ENCODE measurements at places on chromosomes 13 and 19.

GRCh38 chr19:3154957-3155736 lies 19.3 kb downstream of the GNA15 start:
- no peak for DNase-seq

DNA sequence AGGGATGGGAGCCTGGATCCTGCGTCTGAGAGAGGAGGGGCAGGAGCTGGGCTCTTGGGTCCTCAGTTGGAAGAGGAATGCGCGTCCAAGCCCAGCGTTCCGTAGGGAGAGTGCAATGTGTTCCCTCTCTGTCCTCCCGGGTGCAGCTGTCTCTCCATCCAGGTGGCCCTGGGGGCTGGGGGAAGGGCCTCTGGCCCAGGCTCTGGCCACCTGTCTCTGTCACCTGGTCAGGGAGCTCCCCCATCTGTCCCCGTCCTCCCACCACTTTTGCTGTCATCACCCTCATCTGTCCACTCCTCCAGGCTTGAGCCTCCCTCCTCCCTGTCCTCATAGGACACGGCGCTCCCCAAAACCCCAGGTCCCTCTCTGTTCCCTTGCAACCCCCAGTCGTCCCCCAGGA lies 3.7 kb upstream of the SBK2 start:
- DNase-seq: no peak

- DNase-seq: peak; percentile 65
Observed at GRCh38 chr19:7863157-7863970, 10.8 kb downstream of the PRR36 start.

DNA sequence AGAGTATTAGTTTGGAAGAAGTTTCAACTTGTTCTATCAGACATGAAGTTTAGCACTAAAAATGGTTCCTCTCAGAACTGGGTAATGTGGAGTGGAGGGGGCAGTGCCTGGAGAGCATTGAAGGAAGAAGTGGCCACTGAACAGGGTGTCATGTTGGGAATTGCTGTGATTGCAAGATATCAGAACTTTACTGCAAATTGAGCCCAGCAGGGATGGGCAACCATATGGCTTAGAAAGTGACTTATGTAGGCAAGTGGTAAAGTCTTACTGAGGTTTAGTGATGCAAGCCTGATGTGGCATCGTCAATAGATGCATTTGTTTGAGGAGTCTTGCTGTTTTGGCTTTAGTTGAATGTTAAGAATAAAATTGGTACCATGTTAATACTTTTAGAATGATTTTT lies 31.7 kb downstream of the WASF3 start:
- DNase-seq: no peak

GRCh38 chr13:91017669-91018053 lies 329.8 kb upstream of the MIR17HG start:
- no peak for DNase-seq

GRCh38 chr19:17946965-17947784 lies 14.4 kb downstream of the CCDC124 start:
- no peak for DNase-seq

- DNase-seq: peak; percentile 99
Observed at GRCh38 chr13:28718543-28719226, at the start of gene SLC46A3. TSS of gene SLC46A3 (minus strand) at chr13:28718970. CDS start at chr13:28717998, 972 bp downstream.

GRCh38 chr19:28475525-28475924 lies 737.4 kb downstream of the UQCRFS1 start:
- DNase-seq: no peak

DNA sequence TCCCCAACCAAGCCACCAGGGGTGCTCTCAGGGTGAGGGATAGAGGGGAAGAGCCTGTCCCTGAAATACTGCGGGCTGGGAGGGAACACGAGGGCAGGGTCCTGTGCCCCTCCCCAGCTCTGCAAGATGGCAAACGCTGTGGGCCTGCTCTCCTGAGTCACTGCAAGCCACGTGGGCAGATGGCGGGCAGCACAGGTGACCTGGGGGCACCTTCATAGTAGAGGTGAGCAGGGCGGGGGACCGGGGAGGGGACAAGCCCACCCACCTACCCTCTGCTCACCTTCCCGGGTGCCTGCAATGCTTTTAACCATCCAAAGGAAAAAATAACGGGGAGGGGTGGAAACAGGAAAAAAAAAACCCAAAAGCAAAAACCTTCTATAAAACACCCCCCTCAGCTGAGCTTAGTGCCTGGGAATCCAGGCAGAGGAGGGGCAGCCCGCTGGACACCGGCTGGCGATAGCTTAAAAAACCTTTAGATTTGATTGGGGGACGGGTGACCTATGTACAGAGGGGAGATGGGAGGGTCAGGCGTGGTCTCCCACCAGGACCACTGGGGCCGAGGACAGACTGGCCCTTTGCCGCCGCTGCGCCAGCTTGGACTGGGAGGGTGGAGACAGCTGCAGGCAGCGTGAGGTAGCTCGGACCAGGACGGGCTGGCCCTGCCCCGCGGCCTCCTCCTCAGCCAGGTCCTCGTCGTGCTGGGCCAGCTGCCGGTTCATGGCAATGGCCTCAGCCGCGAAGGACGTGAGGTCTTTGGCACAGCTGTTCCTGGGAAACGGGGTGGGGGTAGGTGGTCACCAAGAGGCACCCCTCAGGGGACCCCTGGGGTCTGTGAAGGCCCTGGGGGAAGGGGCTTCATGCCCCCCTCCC lies 11.7 kb downstream of the MKNK2 start:
- no peak for DNase-seq

GRCh38 chr19:2659856-2660432 lies 42.5 kb downstream of the GNG7 start:
- DNase-seq: no peak

DNA sequence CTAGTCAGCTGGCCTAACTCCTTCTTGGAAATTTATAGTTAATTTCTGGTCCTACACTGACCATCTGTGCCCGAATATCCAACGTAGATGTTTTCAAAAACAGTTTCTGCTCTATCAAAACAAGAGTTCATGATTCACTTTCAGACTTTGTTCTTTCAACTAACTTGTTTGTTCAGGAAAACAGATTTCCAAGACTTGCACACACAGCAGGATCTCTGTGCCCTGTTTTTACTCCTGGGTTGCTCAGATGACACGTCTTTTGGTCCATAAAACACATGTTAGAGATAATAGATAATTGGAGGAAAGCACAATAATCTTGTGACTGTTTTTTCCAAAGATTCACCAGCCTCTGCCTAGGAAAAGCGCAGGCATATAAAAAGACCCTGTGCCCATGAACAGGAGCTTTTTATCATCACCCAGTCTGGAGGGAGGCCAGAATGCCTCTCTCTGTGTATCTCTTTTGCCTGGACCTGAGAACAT lies 218.0 kb downstream of the IRS2 start:
- DNase-seq: no peak

GRCh38 chr19:16330806-16331690 lies 6.4 kb downstream of the KLF2 start:
- DNase-seq: no peak

DNA sequence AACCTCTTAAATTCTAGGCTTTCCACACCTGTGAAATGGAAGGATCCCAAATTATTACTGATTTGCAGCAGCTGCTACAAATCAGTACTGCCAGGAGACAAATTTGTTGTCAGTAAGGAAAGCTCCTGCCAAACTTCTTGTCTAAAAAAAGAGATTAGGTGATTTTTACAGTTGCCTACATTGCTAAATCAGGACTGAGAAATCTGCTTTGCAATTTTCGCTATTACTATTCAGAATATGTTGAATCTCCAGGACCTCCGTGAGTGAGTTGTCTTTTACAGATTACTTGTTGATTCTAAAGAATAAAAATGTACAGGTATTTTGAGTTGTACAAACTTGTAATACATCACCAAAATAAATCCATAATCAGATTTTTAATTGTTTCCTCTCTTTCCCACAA lies 1815.9 kb downstream of the PCDH9 start:
- no peak for DNase-seq

GRCh38 chr19:54035215-54036178 lies 28.2 kb downstream of the VSTM1 start:
- peak; percentile 70 for DNase-seq

DNA sequence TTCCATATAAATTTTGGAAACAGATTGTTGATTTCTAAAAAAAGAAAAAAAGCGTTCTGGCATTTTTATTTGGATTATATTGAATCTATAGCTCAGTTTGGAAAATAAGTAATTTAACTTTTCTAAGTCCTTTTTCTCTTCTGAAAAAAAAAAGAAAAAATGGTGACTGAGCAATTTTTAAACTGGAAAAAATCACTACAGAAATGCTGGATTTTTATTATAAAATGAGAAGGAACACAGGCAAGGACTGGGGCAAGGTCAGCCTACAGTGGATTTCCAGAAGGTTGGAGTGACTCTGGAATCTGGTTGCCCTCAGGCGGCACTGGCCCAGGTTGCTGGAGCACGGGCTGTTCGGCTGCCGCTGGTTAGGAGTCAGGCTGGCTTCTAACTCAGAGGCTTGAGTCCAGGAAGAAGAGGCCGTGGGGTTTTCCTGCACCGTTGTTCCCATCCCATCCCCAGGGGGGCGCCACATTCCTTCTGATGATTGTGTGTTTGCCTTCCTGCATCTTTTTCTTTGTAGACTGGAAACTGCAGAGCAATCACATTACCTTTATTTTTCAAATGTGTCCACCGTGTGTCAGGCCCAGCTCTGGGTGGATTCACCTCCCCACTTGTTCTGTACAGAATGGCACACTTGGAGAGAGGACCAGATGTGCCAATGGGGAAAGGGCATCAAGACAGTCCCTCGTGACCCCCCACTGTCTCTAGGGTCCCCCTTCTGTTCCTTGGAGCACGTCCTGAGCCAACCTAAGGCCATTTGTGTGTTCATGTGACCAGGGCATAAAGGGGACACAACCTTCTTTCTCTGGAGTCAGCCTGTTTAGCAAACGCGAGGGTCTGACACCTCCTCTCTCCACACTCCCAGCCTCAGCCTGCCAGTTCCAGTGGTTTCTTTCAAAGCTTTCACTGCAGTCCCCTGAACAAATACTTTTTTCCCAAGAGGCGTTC lies 44.5 kb upstream of the GTF3A start:
- DNase-seq: peak; percentile 89

DNA sequence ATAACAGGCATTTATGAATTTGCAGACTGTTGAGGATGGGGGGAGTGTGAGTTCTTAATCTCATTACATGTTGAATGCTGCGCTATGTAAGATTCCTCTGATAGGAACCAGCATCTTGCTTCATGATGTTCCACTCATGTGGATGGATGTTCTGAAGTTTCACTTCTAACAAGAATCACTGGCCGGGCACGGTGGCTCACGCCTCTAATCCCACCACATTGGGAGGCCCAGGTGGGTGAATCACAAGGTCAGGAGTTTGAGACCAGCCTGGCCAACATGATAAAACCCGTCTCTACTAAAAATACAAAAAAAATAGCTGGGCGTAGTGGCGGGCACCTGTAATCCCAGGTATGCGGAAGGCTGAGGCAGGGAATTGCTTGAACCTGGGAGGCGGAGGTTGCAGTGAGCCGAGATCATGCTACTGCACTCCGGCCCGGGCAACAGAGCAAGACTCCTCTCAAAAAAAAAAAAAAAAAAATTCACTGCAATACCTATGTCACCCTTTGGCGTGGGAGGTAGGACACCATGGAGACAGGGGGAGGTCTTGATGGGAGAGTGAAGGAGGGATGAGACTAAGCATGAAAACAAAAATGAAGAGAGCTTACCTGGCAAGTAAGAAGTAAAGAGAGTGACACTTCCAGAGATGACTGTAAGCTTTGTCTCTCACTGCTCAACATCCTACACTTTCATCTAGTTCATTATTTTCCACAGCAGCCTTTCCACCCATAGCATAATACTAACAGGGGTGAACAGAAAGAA lies 133.0 kb downstream of the DCT start:
- DNase-seq: no peak

DNA sequence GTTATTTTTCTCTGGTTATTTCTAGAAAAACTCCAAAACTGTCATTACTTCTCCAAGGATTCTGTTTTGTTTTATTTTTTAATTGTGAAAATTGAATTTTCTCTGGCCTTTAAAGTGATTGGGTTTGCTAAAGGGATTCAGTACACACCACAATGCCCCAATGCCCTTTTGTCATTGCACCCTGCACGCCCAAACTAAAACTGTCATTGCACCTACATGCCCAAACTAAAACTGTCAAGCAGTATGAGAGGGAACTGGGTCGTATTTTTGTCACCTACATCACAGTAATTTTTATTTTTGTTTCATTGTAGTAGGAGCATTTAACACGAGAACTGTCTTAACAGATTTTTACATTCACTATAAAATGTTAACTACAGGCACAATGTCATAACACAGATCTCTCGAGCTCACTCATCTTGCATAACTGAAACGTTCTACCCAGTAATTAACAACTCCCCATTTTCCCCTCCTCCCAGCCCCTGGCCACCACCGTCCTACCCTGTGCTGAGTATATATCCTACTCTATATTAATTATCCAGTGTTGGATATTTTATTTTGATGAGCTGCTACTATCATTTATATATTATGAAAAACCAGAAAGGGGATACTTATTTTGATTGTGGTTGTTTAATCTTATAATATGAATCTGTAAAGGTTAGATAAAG lies 7.2 kb downstream of the NALCN start:
- DNase-seq: no peak

DNA sequence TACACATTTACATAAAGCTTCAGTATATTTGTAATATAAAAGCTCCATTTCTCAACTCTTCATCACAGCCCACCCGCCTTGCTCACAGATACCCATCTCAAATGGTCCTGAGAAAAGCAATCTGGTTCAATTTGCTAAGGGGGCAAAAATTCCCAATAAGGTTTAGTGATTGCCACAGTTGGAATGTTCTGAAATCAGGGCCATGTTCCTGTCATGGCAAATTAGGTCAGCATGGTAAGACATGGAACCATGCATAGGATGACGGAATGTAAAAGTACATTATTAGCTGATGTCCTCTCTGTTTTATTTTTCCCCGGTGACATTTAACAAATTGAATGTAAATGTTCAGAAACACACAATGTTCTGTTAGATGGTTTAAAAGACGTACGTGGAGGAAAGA lies 274.3 kb downstream of the MZT1 start:
- no peak for DNase-seq

DNA sequence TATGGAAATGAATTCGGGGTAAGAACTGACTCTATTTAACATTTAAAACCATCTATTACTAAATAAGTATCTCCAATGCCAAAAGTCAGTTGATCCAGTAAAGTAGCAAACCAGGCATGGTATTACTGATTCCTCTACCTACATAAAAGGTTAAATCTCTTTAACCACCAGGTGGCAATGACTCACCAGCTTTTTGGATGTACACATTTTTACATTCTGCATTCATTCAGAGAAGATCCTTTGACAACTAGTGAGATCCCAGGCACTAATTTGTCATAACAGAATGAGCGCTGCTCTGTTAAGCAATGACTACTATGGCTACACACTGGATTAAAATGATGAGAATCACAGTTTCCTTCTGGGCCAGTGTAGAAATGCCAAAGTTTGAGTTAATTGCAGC lies 329.8 kb upstream of the GPC6 start:
- peak; percentile 0 for DNase-seq

All from H7 (cell line).